ENCODE measurements at places on chromosomes 4 and X. TPM values are rescaled to one million over a fixed set of nuclear protein-coding genes. Genes with fewer than 3 reads are reported as not detected.

DNA sequence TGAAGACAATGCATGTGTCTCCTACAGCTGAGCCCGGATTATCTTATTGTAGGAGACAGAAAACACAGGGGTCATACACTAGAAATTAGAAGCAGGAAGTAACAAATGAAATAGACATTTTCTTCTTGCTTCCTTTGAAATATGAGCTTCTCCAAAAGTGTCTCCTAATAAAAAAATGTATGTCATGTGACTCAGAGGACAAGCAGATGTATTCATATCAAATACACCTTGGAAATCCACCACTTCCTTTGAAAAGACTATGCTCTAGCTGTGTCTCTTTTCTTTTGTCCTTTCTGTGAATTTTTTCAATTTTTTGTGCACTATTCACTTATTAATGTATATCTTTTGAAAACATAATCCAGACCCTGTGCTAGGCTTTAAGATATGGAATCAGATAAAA lies 1906.2 kb downstream of the C4orf33 start:
- DNase-seq: no peak

- DNase-seq: no peak
Observed at GRCh38 chrX:150225756-150226155, 137.4 kb upstream of the MAMLD1 start.

The NAP1L3 gene
- 5.3 TPM for total RNA-seq

- DNase-seq: peak; percentile 0
Observed at GRCh38 chrX:142036116-142036515, 132.4 kb downstream of the MAGEC1 start.

DNA sequence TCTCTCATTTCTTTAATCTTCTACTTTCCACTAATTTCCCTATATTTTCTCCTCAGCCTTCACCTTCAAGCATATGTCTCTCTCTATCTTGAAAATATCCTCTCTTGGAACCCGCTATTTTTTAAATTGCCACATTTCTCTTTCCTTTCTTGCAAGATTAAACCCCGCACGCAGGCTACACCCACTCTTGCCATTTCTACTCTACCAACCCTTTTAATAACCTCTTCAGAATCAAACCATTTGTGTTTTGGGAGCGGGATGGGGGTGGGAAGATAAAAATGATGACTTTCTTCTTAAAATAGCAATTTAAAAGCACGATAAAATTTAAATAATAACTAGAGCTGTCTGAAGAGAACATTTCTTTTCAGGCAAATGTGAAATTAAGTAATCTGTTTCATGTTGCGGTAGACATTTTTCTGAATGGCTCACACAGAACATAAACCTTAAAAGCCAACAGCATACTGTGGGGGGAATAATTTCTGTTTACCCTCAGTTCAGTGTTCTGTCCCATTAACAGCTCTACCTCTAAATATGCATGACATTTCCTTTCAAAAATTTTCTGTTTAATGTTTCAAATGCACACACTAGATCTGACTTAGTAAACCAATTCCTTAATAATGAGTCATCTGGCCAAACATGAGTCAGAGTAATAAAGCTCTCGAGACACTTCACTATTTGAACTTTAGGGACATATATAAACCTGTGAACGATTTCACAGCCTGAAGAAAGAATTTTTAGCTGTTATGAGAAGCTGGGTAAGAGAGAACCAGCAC lies 20.5 kb downstream of the ARSJ start:
- DNase-seq: peak; percentile 97

DNA sequence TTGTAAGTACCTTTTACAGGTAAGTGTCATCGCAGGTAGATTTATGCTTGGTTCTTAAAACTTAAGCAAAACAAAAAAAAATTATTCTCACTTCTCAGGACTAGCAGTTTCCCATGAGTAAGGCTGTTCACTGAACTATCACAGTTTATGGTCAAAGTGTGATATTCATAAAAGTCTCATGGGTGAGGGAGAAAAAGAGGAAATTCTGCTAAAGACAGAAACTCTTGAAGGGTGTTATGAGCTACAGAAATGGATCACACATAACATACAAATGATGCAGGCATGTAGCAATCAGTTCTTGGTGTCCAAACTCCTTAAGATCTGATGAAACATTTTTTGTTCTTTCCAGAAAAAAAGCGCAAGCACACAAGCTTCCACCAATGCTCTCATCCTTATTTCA lies 8.5 kb downstream of the RAB9A start:
- DNase-seq: no peak

DNA sequence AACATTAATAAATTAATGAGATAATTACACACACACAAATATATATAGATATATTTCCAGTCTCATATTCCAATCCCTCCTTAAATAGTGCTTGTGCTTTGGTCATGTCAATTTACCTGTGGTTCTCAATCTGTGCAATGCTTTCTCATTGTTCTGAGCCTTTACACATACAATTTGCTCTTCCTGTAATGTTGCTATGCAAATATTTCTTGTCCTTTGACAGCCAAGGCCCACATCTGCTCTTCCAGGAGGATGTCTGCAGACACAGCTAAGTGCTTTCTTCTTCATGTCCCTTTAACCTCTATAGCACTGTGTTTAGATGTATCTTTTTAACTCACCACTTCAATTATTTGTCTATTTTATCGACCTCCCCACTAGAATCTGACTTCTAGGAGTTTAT lies 67.3 kb upstream of the RAPGEF2 start:
- DNase-seq: no peak
